ENCODE measurements at places on chromosomes 5 and 9.

DNA sequence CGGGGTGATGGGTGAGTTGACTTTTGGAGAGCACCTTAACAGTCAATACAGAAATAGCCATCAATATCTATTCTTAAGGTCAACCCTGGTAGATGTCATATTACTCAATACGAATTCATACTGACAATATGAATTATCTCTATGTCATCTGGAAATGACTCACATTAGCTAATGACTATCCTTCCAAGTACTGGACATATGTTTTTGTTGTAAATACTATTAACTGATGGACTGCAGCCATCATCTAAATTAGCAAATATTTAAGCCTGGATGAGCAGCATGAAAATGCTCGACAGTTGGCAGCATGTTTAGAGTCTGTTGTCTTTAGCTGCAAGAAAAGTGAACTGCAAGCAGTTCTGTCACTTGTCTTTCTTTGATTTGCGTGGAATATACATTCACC is 19.6 kb upstream of the ISOC1 start:
- DNase-seq, result no peak

- no peak for DNase-seq
These were observed 50.0 kb upstream of the ORM1 start for GRCh38 chr9:114272739-114273431.

DNA sequence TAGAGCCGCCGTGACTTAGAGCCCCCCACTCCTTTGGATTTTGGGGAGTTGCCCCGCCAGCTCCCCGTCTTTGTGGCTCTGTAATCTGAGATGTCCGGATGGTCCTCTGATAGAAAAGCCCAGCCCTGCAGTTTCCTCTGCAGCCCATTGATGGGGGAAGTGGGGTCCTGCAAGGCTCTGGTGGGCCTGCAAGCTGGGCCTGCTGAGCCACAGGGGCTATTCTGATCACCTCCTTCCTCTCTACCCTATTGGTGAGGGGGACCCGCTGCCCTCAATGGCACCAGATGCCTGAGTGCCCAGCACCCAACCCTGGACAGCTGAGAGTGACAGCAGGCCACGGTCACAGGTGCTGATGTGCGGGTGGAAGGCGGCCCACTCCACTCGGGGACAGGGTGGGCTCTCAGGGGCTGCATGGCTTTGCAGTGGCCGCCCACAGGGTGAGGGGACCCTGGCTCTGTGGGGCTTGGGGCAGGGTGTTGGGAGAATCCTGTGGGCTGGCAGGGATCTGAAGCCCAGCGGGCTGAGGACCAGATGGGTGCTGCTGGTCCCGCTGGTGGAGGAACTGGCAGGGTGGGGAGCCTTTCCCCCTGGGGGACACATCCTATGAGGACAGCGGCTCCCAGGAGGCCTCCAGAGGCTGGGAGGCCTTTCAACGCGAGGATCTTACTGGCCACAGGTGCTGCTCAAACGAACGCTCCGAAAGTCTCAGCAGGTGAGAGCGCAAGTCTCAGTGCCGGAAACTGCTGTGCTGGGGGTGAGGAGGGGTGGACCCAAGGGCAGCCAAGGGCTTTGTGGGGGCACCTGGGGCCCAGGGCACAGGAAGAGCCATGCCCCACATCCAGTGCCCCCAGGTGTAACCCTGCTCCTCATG is 30.0 kb upstream of the LPCAT1 start:
- no peak for DNase-seq

DNA sequence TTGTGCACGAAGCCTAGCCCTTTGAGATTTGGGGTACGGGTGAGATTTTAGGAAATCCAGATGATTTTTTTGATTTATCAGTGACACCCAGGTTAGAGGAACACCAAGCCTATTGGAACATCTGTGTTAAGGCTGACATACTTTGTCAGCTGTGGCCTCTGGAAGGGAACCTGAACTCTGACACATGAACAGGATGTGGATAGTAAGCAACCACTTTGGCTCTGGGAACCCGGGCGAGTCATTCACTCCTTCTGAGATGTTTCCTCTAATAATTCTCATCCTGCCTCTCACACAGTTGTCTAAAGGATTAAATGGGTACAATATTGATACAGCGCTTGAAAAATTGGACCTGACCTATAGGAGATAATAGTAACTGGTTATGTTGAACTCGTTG is 67.8 kb downstream of the FGF1 start:
- no peak for DNase-seq

- no peak for DNase-seq
These were observed 58.8 kb downstream of the GNG10 start for GRCh38 chr9:111720174-111720573.

GRCh38 chr9:33461492-33461891 is 12.2 kb downstream of the NOL6 start:
- no peak for DNase-seq

GRCh38 chr9:36788534-36788933 is 215.8 kb downstream of the MELK start:
- DNase-seq, result no peak

DNA sequence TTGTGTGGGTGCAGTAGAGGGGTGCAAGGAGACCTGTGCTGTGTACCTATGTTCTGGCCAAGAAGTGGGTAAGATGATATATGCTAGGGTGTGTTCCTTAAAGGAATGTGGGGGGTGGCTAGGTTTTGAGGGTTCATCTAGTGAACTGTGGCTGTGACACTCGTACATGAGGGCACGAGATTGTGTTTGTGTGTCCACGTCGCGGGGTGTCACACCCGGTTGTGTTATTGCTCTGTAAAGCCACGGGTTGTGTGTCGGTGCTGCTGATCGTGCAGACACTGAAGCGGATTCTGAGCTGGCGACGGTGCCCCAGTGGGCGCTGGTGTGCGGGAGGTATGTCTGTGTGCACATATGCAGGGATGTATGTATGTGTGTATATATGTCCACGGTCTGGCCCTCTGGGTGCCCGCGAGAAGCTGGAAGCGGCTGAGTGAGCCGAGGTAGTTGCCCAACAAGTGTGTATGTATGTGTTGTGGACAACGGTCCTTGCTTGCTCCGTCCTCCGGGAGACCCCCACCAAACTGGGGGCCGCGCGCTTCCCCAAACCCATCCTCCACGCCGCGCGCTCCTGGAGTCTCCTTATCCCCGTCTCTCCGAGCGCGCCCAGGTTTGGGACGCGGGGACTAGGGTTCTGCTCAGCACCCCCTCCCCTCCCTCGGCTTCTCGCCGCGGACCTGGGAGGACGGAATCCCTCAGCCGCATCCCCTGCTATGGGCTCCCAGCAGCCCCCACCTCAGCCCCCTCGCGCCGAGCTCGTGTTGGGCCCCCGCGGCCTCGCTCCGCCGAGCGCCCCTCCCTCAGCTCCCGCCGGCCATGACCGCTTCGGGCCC is 639 bp downstream of the PCDH1 start:
- peak; percentile 29 for DNase-seq

- DNase-seq, result no peak
These were observed 241.2 kb downstream of the PIK3R1 start for GRCh38 chr5:68456756-68457217.

- no peak for DNase-seq
These were observed at the start of gene UBE2QL1 for GRCh38 chr5:6448622-6449464. UBE2QL1 (plus strand) TSS chr5:6448859; CDS start chr5:6448894, 35 bp downstream.

DNA sequence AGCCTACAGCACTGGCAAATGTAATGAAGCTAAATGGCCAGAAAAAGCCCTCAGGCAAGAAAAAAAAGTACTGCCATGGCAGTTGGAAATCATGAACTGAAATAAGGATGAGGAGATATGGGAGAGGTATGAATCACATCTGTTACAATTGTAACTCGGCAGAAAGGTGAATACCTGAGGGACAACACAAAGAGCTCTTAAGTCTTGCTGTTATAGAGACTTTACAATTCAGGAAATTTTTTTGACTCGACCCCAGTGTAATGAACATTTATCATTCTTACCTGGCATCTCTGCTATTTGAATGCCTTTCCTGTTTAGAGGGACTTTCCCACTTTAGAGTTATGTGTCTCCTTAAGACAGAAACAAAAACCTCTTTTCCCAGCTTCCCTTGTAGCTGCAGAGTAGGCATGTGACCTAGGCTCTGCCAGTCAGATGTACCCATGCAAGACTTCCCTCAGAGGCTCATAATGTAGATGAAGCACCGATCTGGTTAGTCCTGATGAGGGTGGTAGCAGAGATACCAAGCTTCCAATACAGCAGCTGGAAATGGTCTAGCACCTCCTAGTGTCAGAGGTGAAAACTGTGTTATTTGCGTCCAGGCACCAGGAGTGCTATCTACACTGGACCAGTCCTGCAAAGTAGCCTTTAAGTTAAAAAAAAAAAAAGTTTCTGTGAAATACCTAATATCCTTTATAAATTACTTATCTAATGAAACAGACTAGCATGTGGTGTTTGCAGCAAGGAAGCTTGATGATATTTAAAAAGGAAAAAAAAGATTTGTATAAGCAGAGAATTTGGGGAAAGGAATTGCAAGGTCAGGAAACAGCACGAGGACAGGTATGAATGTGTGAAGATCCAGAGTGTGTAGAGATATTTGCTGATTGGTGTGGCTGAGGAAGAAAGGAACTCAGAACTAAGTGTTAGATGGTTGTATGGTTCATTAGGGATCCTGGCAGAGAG is 146.9 kb upstream of the SLC1A3 start:
- DNase-seq, result no peak

DNA sequence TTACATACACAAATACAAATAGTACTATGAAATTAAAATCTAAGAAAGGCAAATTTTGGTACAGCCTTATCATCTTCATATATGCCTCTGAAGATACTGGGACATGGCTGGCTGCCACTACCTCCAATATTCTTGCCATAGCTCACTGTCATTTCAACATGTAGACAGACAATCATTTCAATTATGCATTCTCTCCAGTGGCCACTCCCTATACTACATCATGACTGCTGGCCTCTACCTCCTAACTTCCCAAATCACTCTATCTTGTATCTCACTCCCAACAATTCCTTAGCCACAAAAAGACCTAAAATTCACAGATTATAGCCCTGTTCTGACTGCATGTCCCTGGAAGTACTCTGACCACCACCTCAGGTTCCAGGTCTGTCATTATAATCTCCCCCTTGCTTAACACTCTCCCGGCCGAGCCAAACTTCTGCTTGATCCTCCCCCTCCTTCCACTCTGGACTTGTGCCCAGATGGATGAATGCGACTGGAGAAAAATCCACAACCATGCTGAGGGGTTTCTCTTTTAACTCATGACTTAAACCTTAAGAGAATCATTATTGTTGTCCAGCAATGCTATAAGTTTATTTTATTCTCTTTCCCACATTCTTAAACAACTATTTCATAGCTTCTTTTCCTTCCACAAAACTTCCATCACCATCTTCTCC is 225.3 kb upstream of the TLE4 start:
- no peak for DNase-seq

DNA sequence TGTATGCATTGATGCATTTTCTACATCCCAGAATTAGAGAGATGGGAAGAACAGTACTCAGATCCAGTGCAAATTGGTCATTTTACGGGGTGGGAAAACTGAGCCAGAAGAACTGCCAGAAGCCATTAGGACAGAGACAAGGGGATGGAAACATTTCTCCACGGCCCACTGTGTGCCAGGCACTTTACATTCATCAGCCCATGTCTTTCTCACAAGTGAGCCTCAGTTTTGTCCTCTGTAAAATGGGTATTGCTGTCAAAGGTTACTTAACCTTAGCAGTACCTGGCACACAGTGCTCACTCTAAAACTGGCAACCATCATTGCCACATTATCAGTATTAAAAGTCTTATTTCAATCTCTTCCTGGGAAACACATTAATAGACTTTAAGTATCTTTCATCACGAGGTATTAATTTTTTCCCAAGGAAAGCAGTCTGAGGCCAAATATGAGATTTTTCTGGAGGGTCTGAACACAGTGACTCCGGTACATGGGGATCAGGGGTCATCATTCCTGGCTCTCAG is 5.2 kb downstream of the DUSP1 start:
- no peak for DNase-seq

DNA sequence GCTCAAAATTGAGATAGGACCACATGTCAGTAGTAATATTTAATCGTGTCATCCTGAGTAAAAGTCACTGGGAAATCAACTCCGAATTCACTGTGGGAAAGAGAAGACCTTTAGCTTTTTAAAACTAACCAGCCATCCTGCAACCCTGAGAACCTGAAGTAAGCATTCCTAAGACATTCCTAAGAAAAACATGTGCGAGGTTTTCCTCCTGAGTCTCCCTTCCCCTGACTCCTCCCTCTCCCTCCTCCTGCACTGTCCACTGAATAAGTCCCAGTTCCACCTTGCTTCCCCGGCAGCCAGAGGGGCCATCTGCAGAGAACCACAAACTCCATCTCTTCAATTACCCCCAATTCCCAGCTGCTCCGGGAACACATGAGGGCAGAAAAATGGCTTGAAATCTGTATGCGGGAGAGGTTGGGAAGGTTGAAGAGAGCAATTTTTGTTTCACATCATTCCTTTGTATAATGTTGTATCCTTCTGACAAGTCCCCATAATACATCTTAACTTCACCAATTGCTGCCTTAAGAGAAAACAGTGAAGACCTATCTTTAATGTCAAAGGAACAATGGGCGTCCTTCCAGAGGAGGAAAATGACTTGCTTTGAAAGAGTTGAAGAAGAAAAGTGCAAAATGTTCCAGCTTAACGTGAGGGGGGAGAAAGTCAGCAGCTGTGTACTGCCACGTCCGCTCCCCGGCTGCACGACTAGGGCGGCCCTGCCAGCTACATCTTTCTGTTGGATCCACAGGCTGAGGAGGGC is 186.3 kb downstream of the ZNF462 start:
- no peak for DNase-seq

DNA sequence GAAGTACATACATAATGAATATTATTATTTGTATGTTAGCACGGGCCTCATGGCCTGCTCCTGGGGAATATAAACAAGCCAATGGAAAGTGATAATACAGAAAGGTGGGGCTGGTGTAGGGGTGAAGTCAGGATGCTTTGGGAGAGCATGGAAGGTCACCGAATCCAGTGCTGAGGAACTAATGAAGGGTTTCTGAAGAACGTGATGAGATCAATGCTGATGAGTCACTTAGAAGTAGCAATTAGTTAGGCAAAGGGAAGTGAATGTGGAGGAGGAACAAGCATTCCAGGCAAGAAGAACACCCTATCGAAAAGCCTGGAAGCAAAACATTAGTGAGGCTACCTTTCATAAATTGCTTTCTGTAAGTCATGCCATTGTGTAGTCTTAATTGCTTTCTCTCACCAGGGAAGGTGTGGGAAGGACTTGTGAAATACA is 2.1 kb downstream of the ANXA1 start:
- no peak for DNase-seq

- DNase-seq, result peak; percentile 15
These were observed at the start of gene NRG2 for GRCh38 chr5:140042643-140043507. NRG2 (minus strand) TSS chr5:140043299.

DNA sequence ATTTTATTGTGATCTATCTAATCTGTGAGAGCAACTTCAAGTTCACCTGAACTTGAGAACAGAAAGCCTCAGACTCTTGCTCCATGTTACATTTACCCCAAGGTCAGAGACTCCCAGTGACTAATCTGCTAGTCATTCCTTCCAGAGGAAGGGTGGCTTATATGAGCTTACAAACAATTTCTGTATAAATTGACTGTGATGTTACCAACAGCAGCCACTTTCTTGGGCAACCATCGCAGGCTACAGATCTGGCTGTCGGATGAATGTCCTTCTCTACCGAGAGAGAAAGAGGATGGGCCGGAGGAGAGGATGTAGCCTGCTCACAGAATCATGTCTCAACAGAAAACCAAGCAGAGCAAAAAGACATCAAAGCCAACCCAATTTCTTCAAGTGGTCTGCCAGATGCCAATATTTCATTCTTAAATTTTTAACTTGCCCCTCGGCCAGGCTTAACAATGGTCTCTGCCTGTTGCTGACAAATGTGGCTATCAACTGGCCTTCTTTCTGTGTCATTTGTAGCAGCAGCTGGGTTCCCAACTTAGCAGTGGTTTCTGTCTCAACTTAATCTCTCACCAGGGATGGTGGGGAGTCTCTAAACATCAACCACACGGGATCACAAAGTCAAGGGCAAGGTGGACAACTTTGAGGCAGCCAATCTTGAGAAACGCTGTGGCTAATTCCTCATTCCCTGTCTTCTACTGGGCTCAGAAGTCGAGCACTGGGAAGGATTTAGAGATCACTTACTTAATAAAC is 81.3 kb downstream of the RAPGEF1 start:
- peak; percentile 34 for DNase-seq

Measured in activated CD4-positive, alpha-beta T cell treated with anti-CD3 and anti-CD28 coated beads, Interleukin-2, amount 50 U/mL, for 4 hours (primary cell).